G401 (cell line): ENCODE measurements at places on chromosomes 3 and 15. TPM values are rescaled to one million over a fixed set of nuclear protein-coding genes. Genes with fewer than 3 reads are reported as not detected.

The FANCD2 gene
- 17.8 and 43.1 TPM in 2 replicates for total RNA-seq

The KNG1 gene
- total RNA-seq: not detected in 2 replicates

The PCOLCE2 gene
- total RNA-seq: 13.0 and 36.6 TPM in 2 replicates

The WDR93 gene
- 0.25 and 0.64 TPM in 2 replicates for total RNA-seq

The MAGI1 gene
- total RNA-seq: 7.7 and 11.0 TPM in 2 replicates

- no peak for DNase-seq
These were observed 131.3 kb downstream of the STT3B start for GRCh38 chr3:31664031-31664430.

DNA sequence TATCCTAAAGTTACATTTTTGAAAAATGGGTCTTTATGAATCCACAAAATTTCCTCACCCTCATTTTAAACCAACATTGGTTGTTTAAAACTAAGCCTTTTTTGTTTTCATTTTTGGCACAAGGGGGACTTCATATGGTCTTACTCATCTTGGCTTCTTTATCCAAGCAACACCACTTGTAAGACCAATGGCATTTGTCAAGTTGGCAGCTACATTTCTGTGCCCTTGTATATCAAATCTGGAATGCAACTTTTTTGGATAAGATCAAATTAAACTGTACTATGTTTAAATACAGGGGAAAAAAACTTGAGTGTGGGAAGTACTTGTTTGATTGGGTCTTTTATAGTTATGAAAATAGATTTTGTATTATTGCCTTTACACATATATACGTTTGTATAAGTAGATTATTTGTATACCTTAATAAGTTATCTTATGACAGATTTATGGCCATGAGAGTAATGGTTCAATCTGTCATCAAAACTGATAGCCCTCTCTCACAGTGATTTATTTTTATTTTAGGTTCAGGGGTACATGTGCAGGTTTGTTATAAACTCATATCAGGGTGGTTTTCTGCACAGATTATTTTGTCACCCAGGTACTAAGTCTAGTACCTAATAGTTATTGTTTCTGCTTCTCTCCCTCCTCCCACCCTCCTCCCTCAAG, 43.4 kb downstream of the GPR160 start:
- DNase-seq: no peak

GRCh38 chr15:92095693-92096092, 242.2 kb downstream of the SLCO3A1 start:
- DNase-seq: no peak

GRCh38 chr3:87198774-87199173, 28.3 kb upstream of the CHMP2B start:
- DNase-seq: no peak

DNA sequence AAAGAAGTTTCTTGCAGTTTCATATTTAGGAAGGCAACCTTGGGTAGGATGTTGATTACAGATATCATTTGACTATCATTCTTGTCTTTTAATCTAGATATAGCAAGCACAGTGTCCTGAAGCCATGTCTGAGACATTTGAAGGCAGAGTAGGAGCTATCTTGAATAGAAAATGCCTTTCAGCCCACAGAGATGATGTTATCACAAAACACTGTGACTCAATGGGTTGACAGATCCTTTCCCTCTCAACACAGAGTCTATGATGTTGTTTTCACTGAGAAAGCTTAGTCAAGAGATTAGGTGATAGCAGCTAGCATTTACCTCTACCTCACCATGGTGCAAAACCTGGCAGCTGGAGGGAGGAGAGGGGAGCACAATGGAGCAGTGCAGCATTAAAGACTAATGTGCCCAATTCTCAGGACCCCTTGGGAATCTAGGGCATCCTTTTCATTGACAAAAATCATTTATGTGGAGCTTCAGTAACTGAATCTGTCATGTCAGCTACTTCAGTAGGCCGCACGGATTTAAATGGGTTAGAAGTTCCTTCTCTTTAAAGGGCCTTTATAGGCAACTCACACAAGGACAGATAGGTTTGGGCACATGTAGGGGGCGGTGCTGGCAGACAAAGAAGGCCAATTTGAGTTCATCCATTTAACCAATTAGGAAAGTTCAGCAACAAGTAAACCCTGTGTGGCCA, 121.8 kb downstream of the AGBL1 start:
- no peak for DNase-seq
